ENCODE measurements at places on chromosomes 3 and 15.

- peak; percentile 6 for DNase-seq
Measured at GRCh38 chr15:89749951-89750559, 994 bp downstream of the MESP1 start.

DNA sequence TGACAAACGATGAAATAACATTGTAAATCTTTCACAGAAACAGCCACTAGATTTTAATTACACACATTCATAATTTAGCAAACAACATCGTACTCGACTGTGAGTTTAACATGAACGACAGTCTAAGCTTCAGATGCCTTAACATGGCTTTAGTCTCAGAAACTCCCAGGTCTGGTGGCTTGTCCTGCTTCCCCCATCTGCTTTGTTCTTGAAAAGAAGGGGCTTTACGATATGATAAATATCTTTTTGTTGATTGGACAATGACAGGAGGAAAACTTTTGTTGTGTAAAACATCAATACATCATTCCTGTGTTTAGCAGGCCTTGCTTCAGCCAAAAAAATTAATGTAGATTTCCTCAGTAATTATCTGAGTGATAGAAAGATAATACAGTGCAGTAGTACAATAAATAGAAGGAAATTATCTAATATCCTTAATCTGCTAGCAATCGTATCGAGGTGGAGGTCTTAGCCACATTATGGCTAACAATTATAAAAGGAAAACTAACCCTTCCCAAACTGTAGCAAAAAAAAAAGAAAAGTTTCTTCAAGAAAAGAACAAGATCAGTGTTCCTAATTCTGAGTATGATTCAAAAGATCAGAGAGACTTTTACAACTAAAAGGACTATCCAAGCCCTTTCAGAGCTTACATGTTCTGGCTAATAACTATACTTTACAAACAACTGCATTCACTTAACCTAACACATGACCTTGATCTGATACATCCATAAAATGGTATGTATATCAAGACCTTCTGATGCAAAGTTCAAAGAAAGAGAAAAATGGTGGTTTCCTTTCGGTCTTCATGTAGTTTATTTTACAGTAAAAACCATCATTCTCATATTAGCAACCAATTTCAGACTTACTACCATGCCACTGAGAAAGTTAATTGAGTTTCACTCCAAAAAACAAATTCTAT, 535.7 kb downstream of the FOXP1 start:
- DNase-seq, result no peak

DNA sequence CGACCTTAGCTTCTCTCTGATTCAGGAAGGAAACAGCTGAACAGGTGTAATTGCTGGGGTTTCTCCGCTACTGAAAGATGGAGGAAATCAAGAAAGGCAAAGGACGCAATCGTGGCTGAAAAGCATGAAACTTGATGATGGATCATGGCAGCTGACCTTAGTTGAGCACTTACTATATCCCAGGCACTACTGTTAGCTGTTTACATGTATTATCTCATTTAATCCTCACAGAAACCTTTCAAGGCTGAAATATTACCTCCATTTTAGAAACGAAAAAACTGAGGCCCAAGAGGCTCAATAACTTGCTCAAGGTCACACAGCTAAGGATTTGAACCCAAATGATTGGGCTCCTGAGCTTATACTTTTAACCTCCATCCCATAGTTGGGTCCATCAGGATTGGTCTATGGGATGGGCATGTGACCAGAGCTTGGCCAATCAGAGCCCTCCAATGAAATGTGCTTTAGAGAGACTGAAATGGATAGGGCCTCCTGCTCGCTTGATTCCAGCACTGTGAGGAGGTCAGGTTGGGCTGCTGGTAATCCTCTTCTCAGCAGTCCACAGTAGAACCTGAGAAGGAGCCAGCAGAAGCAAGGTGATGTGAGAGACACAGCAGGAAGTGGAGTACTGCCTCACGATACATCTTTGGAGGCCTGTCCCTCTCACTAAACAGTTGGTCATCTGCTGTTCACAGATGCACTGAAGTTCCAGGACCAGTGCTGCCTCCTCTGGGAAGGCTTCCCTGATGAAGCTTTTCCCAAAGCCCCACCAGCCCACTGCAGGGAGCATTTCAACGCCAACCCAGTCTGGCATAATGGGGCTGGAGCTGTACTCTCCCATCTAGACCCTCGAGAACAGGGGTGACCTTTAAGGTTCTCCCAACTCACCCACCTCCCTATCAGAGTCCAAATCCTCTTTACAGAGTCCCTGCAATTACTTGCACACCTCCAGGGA, 10.4 kb downstream of the CLN6 start:
- no peak for DNase-seq

DNA sequence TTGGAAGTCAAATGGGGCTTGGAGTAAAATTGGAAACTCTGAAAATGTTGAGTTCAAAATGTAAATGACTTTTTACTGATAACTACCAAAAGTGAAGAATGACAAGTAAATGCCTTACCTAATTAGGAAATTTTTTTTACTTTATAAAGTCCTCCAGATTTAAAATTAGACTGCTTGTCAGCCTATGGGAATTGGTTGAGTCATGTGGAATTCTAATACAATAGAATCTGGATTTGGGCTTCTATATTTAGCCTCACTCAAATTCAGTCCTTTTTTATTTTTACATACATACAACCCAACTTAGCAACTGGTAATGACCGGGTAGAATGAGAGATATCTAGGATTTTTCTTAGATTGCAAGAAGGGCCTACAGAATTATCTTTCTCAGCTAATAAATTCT, 158.9 kb upstream of the CADPS start:
- no peak for DNase-seq

GRCh38 chr3:101803173-101803782, 24.3 kb downstream of the NXPE3 start:
- DNase-seq, result no peak

- no peak for DNase-seq
Measured at GRCh38 chr3:117439812-117440211, 730.2 kb downstream of the TUSC7 start.

- no peak for DNase-seq
Measured at GRCh38 chr3:61663356-61664104, 102.2 kb downstream of the PTPRG start.

- no peak for DNase-seq
Measured at GRCh38 chr3:69767571-69767970, 28.3 kb downstream of the MITF start.

GRCh38 chr15:30043211-30043655, 39.5 kb upstream of the GOLGA8J start:
- DNase-seq, result no peak

GRCh38 chr3:187841560-187841959, 96.3 kb upstream of the BCL6 start:
- DNase-seq, result no peak

GRCh38 chr3:105856605-105857004, 12.2 kb downstream of the CBLB start:
- no peak for DNase-seq

DNA sequence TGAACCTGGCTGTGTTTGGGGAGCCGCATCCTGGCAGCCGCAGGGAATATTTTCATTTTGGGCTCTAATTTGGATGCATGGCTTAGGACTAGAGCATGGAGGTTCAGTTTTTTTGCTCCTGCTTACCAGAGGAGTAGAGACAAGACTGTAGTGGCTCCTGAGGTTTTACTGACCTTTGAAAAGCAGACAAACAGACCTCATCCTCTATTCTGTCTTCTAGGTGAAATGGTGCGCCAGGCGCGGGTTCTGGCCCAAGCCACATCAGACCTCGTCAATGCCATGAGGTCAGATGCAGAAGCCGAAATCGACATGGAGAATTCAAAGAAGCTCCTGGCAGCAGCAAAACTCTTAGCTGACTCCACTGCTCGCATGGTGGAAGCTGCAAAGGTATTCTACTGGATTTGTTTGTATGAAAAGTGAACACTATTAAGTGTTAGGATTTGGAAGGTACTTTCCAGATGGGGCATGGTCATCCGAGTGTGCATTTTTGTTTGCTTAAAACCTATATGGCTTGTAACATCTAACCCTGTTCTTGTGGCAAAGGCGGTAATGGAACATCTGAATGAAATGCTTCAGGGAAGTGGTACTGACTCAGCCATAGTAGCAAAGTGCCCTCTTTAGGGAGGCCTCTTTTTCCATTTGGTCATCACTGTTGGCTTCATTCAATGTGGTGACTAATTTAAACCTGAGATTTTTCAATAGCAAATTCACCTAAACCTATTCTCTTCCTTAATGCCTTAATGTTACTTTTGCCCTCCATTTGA, 330.7 kb upstream of the TPM1 start:
- DNase-seq, result no peak

- DNase-seq, result no peak
Measured at GRCh38 chr3:81776643-81777042, 15.2 kb upstream of the GBE1 start.

DNA sequence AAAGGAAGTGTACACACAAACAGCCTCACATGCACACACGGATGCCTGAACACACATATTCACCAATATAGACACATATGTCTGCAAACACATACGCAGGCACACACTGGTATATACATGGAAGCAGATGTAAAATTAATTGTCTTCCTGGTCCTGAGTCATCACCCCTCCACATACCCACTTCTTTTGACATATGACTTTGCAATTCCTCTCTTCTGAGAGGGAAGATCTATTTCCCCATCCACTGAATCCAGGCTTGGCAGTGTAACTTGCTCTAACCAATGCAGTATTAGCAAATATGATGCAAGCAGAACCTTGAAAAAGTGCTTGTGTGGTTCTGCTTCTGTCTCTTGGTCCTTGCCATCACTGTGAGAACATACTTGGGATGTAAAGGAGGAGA, 76.8 kb upstream of the HRH1 start:
- DNase-seq, result no peak

- DNase-seq, result no peak
Measured at GRCh38 chr15:74243431-74243830, 7.3 kb downstream of the CCDC33 start.

- DNase-seq, result no peak
Measured at GRCh38 chr3:17640466-17640865, 102.0 kb downstream of the TBC1D5 start.

- no peak for DNase-seq
Measured at GRCh38 chr3:192901435-192901834, 16.2 kb downstream of the MB21D2 start.

- no peak for DNase-seq
Measured at GRCh38 chr3:194961149-194961548, 275.5 kb downstream of the FAM43A start.

DNA sequence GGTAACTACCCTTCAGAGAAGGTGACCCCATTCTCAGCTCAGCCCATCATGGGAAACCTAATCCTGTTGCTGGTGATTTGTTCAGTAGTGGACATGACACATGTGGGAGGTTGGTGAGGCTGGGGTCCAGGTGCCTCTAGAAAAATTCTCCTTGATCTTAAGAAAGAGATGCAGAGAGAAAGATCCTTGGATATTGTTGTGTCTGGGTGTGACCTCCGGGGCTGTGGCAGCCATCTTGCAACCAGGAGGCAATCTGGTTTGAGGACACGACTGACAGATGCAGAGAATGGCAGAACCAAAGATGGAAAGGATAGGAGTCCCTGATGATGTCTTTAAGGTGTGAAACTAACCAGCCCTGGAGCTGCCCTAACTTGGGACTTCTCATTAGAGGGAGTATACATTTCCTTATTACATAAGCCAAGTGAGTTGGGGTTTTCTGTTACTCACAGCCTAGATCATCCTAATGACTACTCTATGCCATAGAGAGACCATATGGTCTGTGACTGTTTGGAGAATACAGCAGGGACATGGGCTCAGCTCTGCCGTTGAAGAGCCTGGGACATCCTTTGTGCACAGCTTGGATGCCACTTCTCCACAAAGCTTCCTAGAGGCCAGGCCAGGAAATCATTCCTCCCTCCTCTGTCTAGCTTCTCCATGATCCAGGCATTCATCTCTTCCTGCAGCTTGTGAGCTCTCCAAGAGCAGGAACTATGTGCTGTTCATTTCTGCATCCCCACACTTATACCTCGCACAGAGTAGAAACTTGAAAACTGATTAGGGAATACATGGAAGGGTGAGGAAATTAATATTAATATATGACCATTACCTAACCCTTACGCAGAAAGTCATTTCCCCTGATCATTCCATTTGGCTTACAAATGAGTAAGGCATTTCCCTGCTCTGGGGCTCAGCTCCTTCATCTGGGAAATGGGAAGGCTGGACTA, 45.9 kb downstream of the HRH1 start:
- no peak for DNase-seq

- DNase-seq, result no peak
Measured at GRCh38 chr3:77459926-77460325, 420.0 kb downstream of the ROBO2 start.

DNA sequence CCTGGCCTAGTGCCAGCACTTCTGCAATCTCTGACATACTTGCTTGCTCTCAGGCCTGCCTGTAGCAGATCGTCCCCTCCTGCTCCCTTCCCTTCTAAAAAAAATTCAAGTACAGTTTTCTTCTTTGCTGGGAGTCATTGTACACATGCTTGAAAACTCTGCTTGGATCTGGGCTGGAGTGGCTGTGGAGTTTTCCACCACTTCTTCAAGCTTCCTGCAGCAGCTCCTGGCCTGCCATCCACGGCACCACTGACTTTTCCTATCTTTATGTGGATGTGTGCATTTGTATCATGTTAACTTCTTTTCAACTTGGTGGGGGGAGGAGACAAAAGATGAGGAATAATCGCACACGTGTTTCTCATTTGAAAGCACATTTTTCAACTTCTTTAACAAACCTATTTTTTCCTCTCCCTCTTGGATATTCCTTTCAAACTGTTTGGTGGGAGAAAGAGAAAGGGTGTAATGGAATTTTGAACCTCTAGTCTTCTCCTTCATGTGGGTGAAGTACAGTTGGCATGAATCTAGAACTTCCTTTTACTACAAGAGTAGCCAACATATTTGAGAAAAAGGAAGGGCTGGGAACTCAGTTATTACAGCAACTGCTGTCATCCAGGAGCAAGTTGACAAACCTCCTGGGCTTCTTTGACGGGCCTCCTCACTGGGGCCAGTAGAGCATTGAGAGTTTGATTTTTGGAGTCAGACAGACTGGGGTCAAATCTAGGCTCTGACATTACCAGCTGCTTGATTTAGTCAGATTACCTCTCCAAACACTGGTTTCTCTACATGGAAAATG, 61.2 kb upstream of the LRTM1 start:
- DNase-seq, result no peak
